Caudate nucleus (tissue), 63 donors: ENCODE measurements at places on chromosomes 4 and X.

GRCh38 chrX:77779695-77780094 is 6.3 kb downstream of the ATRX start:
- DNase-seq = no peak

- DNase-seq = no peak
Observed at GRCh38 chr4:168842186-168842585, 167.9 kb downstream of the CBR4 start.

- DNase-seq = no peak
Observed at GRCh38 chr4:102819588-102820365, 7.6 kb downstream of the UBE2D3 start.

GRCh38 chrX:149713279-149714050 is 1.6 kb downstream of the MAGEA11 start:
- no peak for DNase-seq

DNA sequence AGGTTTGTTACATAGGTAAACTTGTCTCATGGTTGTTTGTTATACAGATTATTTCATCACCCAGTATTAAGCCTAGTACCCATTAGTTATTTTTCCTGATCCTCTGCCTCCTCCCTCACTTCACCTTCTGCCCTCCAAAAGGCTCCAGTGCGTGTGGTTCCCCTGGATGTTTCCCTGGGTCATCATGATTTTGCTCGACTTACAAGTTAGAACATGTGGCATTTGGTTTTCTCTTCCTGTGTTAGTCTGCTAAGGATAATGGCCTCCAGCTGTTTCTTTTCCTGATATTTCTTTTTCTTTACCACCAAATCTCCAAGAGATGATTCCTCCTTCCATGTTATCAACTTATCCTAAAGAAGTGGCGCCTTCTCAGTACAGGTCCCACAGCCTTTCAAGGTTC is 543.1 kb upstream of the ADGRL3 start:
- DNase-seq = no peak

- no peak for DNase-seq
Observed at GRCh38 chr4:7420661-7421040, 14.1 kb downstream of the PSAPL1 start.
